Common myeloid progenitor, CD34-positive (primary cell): ENCODE measurements at places on chromosomes 4 and X.

- DNase-seq = no peak
These were observed 33.7 kb downstream of the ARHGAP24 start for GRCh38 chr4:85508654-85509053.

- DNase-seq = no peak
These were observed 10.5 kb upstream of the MAMLD1 start for GRCh38 chrX:150352581-150352980.

GRCh38 chrX:78746496-78746895, 1.0 kb upstream of the LPAR4 start:
- no peak for DNase-seq

DNA sequence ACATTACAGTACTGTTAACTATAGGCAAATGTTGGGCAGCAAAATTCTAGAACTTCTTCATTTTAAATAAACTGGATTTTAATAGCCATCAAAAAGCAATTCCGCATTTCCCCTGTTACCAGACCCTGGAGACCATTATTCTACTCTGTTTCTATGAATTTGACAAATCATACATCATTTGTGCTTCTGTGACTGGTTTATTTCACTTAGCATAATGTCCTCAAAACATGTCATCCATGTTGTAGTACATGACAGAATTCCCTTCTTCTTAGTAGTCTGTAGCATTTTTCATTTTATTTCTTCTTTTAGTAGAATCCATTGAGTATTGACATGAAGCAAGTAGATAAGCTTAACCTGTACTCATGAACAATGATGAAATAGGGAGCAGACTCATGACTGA, 59.4 kb upstream of the PPP4R3C start:
- no peak for DNase-seq

DNA sequence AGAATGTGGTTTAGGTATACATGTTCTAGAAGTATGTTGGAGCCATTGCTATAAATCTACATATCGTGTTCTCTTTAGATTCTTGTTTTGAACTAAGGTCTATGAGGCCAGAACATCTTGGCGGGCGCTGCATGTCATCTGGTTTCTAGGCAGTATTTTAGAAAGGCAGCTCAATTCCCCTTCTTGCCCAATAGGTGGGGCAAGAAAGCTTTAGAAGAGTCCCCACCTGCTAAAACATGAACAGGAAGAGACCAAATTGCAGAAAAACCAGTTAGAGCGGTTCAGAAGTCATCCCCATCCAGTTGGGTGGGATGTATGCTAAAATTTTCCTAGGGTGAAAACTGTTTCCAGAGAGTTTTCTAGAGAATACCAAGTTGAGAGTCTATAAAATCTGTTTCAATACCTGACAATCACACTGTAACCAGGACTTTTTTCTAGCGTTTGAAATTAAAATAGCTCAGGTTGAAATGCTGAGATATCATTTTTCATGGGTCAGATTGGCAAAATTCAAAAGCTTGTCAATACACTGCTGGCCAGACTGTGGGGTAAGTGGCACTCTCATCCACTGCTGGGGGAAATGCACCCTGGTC, 17.5 kb upstream of the SH3KBP1 start:
- peak; percentile 48 for DNase-seq

DNA sequence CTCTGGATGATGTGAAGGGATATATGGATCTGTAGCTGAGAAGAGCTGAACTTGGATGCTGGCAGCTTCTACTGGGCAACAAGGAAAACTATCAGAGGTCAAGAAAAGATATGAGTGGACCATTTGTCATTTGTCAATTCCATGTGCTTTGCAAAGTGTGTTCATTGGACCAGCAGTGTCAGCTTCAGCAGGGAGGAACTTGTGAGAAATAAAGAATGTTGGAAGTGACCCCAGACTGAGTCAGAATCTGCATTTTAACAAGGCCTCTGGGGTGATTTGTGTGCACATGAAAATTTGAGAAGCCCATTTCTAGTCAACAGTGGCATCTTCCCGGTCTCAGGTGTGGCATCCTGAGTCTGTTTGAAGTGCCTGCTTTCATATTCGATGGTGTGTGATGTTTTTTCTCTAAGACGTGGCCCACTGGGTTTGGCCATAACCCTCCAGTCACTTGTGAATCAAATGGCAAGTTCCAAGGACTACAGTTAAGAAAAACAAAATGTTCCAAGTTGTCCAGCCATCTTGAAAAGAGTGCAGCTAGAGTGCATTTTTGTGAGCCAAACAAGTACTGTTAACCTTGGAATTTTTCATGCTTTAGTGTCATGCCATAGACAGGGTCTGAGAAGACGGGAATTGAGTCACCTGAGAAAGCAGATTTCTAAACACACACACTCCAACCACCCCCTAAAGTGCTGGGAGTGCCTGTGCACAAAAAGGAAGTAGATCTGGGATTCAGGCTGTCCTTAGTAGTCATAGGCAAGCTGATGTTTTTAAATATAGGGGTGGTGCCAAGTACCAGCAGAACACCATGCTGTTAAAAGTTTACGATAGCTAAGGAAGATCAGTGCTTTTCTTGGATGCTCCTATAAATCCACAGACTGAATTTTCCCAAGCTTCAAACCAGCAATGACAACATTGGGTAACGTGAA, 26.4 kb downstream of the GPM6B start:
- DNase-seq = no peak

GRCh38 chrX:38232079-38232686, 11.5 kb upstream of the SRPX start:
- DNase-seq = no peak

DNA sequence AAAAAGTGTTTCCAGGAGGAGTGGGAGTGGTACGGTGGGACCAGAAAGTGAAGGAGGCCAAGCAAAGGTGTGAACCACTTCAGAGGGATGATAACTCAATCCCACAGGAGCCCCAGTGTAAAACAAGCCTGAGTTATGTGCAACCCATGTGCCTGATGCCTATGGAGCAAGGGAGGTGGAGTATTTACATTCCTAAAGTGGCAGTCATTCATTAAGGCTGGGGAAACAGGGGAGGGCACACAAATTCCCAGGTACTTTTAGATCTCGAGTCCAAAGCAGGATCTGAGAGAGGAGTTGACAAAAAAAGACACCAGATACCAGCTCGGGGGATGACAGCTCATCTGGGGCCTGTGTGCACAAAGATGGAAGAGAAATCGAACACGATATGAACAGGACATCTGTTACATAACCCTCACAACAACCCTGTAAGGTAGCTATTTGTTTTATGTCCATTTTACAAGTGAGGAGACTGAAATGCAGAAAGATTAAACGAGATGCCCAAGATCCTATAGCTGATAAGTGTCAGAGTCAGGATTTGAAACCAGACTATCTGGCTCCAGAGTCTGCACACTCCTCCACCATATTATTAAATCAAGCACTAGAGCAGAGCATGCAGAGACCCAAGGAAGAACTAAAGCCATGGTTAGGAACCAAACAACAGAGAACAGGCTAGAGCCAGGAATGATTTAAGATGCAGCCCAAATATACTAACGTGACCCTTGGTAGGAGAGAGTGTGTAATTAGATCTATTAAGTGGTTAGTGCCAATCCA, 91.9 kb upstream of the MAPK10 start:
- DNase-seq = no peak

GRCh38 chr4:77538144-77538543, 67.5 kb upstream of the CXCL13 start:
- peak; percentile 44 for DNase-seq

DNA sequence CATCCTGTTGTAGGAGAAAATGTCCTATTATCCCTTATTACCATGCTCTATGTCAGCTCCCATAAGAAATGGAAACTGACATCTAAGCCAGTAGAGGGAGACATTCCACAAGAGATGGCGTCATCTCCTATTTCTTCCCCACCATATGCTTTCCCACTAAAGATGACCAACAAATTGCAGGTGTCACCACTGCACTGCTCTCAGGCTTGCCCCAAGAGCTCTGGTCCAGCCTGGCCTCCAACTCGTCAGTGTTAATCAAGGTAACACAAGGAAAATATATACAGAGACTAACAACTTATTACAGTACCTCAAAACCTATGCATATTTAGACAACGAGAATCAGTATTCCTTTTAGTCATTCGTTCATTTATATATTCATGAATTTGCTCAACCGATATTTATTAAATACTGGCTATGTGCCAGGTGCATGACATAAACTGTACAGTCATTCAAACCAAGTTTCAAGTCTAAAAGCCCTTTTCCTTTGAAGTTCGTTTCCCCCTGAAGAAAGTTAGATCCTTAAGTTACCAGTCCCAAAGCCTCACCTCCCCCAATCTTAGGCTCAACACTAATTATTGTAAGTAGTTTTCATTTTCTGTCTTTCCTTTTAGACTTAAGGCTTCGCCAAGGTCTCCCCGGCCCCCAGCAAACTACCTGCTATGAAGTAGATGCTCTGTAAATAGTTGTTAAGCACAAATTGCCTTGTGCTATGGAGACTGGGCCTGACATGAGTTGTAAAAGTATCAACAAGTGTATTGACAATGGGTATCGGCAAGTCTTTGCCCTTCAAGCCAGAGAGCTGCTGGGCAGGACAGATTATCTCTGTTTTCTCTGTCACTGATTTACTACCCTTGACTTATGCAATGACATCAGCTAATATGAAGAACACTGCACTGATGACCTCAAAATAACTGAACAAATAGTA, 3.1 kb upstream of the FGB start:
- DNase-seq = peak; percentile 60

GRCh38 chr4:118280501-118281218, 72.1 kb downstream of the PRSS12 start:
- peak; percentile 78 for DNase-seq

DNA sequence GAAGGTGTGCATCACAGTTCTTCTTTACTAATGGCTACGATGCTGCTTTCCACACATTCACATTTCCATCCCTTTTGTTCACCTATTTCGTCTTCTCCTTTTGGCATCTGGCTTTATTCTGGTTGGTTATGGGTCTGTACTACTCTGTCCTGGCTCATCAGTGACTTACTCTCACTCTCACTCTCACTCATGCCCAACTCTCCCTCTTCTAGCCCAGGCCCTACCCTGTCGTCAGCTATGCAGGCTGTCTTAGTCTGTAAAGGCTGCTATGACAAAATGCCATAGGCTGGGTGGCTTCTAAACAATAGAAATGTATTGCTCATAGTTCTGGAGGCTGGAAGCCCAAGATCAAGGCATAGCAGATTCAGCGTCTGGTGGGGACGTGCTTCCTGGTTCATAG, 105.6 kb upstream of the PUDP start:
- no peak for DNase-seq

- no peak for DNase-seq
These were observed 18.7 kb upstream of the ANTXR2 start for GRCh38 chr4:80091688-80092087.

- DNase-seq = no peak
These were observed 117.8 kb upstream of the PJA1 start for GRCh38 chrX:69282893-69283690.

DNA sequence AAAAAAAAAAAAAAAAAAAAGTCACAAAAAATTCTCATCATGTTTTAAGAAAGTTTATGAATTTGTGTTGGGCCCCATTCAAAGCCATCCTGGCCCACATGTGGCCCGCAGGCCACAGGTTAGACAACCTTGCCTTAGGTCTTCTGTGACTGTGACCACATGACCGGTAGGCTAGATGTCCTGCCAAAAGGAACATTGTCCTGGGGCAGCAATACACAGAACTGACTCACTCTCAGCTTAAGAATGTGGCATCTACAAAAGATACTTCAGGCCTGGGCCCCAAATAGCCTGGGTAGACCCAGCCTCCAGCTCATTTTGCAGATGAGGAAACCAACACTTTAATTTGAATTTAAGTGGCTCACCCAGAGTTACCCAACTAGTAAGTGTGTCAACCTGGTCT, 10.0 kb downstream of the AWAT2 start:
- DNase-seq = no peak

- no peak for DNase-seq
These were observed 266.6 kb upstream of the TAPT1 start for GRCh38 chr4:16492872-16493271.

GRCh38 chr4:71564775-71565174, 219.1 kb downstream of the GC start:
- DNase-seq = no peak

GRCh38 chr4:21885241-21885640, 63.3 kb downstream of the KCNIP4 start:
- DNase-seq = no peak

GRCh38 chrX:2690856-2691542, at the start of gene CD99:
CD99 (plus strand) TSS chrX:2691295; CDS start chrX:2691361, 66 bp downstream.
- peak; percentile 96 for DNase-seq

GRCh38 chr4:183129675-183130074, 30.6 kb downstream of the WWC2 start:
- no peak for DNase-seq

DNA sequence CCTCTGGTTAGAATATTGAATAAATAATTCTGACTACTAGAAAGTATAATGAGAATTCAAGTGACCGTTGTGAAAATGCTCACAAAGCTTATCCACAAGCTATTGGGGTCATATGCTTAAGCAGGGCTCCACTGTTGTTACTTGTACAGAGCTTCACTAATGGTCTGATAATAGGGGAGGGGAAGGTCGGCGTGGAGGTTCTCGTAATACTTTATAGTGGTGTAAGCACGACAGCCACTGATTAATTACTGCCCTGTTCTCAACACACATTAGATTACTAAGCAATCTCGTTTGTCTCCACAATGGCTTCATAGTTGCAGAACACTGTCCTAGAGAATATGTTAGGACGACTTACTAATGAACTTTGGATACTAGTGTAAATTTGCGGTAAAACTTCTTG, 11.6 kb downstream of the UNC5C start:
- DNase-seq = no peak

GRCh38 chrX:2631743-2632532, 59.2 kb upstream of the CD99 start:
- peak; percentile 32 for DNase-seq

DNA sequence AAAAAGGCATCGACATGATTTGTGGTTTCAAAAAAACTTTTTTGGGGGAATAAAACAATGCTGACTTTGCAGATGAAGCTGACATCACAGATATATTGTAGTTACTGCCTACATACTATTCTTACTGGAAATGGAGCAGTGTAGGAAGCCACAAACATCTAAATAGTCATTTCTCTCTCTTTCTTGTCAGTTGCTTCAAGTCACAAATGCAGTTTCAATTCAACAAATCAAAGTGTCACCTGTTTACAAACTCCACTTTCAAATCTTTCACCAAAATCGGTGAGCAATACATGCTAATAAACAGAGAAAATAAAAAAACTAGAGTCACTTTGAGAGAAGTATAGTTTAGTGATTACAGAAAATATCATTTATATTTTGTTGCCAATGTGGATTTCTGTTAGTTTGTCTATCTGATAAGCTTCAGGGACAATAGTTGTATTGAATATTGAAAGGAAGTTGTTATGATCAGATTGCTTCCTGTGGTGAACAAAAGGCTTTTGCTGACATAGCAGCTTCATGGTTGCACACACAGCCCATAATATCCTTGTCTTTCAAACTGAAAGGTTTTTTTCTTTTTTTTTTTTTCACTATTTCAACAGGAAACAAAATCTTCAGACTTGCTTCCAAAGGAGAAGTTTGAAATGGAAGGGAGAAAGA, 49.7 kb upstream of the PTPN13 start:
- DNase-seq = peak; percentile 45

GRCh38 chr4:104490096-104490769, 4.5 kb downstream of the CXXC4 start:
- peak; percentile 49 for DNase-seq

GRCh38 chr4:170005472-170005871, 20.7 kb downstream of the MFAP3L start:
- no peak for DNase-seq

GRCh38 chrX:15882704-15883539, 28.3 kb upstream of the AP1S2 start:
- peak; percentile 45 for DNase-seq
